Stimulated activated CD4-positive, alpha-beta T cell treated with anti-CD3 and anti-CD28 coated beads, Interleukin-2, amount 100 ng/mL, for 24 hours (primary cell): ENCODE measurements at places on chromosomes 6 and 20.

GRCh38 chr6:118869894-118870589 is 23.9 kb upstream of the ASF1A start:
- no peak for DNase-seq

GRCh38 chr6:77740380-77740779 is 87.5 kb downstream of the MEI4 start:
- DNase-seq, result no peak

GRCh38 chr20:58075586-58076345 is 152.7 kb downstream of the ANKRD60 start:
- DNase-seq, result no peak

DNA sequence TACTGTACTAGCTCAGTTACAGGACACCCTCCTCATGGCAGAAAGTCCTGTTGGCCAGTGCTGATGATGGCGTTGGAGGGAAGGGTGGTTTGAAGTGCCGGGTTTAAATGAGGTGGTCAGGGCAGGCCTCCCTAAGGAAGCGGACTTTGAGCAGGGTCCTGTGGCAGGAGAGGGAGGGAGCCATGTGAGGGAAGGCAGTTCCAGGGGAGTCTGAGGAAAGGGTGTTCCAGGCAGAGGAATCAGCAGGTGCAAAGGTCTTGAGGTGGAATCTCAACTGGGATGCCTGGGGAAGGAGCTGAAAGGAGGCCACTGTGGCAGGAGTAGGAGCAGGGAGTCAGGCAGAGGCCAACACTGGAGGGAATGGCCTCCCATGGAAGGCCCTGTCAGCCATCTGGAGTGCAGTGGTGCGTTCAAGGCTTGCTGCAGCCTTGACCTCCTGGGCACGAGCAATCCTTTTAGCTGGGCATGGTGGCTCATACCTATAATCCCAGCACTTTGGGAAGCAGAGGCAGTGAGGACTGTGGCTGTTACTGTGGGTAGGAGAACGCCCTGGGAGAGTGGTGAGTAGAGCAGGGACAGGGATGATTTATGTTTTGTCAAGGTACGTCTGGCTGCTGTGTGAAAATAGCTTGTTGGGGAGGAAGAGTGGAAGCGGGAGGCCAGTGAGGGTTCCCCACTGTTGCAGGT is 26.2 kb downstream of the VSTM2L start:
- no peak for DNase-seq

- DNase-seq, result no peak
Observed at GRCh38 chr6:168528474-168529095, 87.6 kb downstream of the SMOC2 start.

DNA sequence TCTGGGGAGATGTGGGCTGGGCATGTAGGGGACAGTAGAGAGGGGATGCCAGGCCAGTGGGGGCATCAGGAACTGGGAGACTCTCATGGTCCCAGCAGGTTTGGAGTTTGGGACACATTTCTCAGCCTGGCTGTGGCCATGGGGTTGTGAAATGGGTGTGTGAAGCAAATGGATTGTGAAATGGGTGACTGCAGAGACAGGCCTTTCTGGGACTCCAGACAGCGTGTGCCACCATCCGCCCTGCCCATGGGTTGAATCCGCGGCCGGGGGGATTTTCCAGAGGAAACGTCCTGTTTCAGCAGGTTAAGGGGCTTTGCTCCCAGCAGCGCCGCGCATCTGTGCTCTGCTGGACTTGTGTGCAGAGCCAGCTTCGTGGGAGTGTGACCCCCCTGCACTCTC is 3.7 kb upstream of the PMEPA1 start:
- no peak for DNase-seq

- no peak for DNase-seq
Observed at GRCh38 chr6:134315974-134316441, 1.9 kb downstream of the SGK1 start.

DNA sequence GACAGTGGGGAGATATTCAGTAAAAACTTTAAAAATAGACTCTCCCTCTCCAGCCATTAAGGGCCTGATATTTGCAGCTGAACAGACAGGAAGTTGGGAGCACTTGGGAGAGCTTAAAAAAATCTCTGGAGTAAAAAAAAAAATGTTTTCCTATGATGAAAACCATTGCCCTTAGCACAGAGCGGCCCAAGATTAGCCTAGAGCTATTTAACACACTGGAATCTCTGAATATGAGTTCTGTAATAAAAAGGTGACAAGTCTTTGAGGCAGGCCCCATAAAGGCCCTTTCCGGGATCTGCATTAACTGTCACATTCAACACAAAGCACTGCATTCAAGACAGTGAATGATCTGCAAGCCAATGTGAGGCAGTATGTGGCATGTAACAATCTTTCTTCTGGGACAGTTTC is 393.7 kb downstream of the ZFAND3 start:
- no peak for DNase-seq

- DNase-seq, result no peak
Observed at GRCh38 chr20:48275286-48276020, 490.2 kb upstream of the SULF2 start.

DNA sequence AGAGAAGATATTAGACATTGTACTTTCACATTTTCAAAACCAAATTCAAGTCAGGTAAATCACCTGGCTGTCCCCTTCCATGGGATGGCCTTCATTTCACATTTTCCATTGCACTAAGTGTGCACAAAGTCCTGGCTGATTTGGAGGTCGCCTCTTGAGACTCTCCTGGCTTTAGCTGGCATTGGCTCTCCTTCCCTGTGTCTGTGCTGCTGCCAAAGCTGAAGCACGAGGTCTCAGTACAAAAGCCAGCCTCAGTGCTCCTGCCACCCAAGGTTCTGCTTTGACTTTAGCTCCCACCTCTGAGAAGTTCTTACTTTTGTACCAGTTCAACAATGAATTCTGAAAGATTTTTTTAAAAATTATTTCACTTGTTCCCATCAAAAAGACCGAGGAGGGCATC is 289.2 kb upstream of the CNR1 start:
- no peak for DNase-seq

DNA sequence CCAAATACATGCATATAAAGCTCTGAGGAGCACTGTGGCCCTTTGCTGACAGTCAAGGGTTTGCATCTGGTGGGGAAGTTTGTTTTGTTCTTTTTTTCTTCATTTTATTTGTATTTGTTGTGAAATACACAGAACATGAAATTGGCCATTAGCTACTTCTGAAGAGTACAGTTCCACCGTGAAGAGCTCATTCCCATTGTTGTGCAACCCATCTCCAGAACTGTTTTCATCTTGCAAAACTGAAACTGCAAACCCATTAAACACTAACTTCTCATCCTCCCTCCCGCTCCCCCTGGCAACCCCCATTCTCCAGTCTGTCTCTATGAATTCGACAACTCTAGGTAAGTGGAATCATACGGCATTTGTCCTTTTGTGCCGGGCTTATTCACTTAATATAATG is 231.3 kb downstream of the TFAP2C start:
- DNase-seq, result no peak

DNA sequence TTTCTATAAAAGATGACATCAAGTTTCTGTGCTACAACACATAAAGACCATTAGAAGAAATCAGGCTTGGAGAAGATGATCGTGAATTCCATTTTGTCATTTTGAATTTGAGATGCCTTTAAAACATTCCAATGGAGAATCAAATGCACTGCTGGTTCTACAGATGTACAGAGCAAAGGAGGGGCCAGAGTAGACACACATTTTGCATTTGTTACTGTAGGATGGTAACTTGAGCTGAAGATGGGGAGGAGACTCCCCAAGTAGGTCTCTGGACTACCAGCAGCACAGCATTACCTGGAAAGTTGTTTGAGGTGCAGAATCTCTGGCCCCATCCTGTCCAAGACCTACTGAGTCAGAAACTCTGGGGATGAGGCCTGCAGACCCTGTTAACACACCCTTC is 121.6 kb upstream of the RALGAPA2 start:
- no peak for DNase-seq

DNA sequence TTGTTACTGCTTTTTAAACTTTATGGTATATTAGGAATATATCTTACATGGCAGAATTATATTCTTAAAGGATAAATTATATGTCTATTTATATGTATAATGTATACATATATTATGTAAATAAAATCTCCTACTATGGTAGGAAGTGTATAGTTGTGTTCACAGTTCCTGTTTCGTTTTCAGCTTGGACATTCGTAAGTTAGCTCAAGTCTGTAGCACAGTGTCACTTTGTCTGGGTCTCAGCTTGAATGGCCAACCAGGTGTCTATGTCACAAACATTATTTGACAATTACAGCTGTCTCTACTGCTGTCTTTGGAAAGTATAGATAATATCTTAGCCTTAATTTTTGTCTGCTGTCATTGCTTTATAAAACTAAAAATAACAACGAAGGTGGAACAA is 303.9 kb downstream of the CDKAL1 start:
- no peak for DNase-seq

DNA sequence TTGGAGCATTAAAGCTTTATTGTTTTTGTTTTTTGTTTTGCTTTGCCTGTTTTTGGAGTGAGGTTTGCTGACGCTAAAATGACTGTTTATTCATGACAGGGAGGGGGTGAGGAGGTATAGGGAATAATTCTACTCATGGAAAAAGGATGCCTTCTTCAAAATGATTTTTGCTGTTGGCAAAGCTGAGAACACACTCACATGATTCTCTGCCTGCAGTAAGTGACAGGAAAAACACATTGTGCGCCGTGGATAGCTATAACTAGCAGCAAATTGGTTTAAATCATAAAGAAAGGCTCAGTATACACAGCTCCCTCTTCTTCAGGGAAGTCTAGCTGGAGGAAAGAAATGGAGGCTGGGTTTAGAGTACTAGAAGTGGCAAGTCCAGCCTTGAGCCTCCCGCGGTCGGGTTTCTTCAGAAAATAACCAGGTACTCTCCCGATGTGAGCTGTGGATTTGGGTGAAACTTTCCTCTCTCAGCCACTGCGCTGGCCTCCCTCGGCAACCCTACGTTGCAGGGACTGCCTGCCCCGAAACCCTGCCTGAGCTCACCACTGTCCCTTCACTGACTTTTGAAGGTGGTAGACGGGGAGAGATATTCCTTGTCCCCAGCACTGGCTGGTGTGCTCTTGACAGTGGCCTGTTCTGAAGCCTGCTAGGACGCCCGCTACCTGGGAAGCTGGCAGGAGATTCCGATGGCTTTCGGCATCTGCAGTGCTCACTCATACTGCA is 278.2 kb downstream of the NRN1 start:
- DNase-seq, result no peak

GRCh38 chr6:582370-582769 is 74.5 kb downstream of the HUS1B start:
- DNase-seq, result no peak

DNA sequence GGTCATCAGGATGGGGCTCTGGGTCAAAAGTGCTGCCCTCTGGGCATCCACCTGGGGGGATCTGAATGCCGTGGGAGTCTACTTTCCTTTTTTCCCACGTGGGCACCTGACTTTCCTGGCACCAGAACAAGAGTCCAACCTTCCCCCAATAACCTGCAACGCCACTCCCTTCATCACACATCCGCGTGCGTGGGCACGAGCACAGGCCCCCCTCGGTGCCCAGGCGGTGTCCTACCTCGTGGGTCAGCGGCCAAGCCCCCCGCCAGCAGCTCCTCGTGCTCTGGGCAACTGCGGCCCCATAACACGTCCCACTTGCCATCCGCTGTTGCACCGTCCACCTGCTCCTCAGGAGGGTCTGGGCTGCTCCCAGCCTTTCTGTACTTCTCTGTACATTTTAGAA is 87.0 kb downstream of the YTHDF1 start:
- DNase-seq, result no peak

DNA sequence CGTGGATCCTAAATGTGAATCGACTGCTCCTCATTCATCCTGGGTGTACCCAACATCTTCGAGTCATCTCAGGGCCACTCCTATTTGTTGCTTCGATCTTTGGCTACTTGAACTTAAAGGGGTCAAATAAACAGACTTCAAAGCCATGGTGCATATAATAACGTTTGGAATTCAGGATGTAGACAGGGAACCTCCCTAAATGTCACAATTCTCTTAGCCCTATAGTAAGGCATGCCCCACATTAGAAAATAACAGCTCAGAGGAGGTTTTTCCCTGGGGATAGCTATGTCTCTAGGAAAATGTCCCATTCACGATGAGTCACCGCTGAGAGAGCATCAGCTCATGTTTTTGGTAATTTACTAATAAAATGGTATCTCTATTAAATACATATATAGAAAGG is 54.8 kb upstream of the BMP6 start:
- no peak for DNase-seq

DNA sequence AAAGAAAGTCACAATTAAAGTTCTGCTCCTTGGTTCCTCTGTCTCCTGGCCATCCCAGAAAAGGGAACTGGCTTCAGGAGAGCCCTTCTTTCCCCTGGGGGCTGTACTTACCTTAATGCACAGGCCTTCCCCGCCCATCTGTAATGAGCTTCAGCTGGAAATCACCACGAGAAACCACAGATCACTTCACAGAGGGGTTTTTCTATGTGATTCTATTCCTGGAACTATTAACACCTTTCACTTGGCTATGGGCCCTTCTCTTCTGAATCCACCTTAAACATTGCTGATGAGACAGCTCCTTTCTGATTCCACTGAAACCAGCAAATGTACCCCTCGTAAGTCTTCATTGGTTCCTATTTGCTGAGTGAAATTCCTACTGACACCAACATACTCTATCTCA is 80.7 kb downstream of the FOXF2 start:
- DNase-seq, result no peak

DNA sequence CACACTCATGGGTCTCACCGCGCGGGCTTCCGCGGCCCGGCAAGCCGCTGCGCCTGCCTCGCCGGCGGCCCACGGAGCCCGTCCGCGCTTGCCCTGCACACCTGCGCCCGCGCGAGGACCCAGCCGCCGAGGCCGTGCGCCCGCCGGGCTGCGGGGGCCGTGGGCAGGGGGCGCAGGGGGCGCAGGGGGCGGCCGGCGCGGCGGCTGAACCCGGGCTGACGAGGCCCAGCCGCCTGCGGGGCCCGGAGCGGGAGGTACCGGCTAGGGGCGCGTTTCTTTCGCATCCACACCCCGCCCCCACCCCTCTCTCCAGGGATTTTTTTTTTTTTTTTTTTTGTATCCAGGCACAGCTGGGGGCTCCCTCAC is 43.8 kb upstream of the OSTM1 start:
- no peak for DNase-seq

DNA sequence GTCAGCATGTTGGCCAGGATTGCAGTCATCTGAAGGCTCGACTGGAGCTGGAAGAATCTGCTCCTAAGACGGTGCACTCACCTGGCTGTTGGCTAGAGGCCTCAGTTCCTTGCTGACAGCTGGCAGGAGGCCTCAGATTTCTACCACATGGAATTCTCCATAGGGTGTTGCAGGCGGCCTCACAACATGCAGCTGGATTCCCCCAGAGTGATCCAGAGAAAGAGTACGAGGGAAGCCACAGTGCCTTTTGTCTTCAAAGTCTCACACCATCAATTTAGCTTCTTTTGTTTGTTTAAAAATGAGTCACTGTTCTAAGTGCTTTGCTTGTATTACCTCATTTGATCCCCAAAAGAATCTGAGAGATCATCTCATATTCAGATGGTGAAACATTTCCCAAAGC is 65.5 kb upstream of the FYN start:
- no peak for DNase-seq

DNA sequence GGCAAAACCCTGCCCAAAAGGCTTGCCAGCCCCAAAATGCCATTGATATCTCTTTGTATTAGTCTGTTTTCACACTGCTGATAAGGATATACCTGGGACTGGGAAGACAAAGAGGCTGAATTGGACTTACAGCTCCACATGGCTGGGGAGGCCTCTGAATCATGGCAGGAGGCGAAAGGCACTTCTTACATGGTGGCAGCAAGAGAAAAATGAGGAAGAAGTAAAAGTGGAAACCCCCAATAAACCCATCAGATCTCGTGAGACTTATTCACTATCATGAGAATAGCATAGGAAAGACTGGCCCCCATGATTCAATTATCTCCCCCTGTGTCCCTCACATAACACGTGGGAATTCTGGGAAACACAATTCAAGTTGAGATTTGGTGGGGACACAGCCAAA is 28.6 kb downstream of the MBOAT1 start:
- no peak for DNase-seq

GRCh38 chr6:144630857-144631256 is 345.7 kb downstream of the UTRN start:
- DNase-seq, result no peak
